ENCODE measurements at places on chromosomes 5 and 9. TPM values are rescaled to one million over a fixed set of nuclear protein-coding genes. Genes with fewer than 3 reads are reported as not detected.

The C5orf52 gene
- total RNA-seq: not detected

The MARCOL gene
- total RNA-seq: not detected

DNA sequence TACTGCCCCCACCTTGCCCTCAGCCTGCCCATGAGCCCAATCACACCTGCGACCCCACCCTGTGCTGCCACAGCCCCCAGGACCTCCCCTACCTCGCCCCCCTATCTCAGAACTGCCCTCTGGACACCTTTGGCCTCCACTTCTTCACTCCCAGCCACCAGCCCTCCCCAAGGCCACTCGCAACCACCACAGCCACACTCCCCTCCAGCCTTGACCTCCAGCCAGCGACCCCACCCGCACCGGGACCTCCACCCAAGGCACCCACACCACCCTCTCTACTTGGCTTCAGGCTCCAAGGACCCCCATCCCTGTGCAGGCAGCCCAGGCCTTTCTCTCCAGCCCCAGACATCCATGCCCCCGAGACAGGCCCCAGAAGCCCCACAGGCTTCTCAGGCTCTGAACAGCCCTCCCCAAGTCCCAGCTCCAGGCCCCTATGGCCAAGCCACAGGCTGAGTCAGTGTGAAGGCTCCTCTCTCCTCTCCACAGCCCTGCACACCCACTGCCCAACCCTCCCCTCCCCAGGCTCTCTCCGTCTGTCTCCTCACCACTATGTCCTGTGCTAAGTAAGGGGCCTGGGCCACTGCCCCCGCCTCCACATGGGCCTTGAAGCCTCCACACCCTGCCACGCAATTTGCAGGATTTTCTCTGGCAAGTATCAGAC lies 2.0 kb downstream of the AK1 start:
- no peak for DNase-seq

GRCh38 chr5:3020426-3020825 lies 268.9 kb upstream of the IRX2 start:
- DNase-seq: no peak

GRCh38 chr5:144254552-144254951 lies 83.9 kb downstream of the KCTD16 start:
- DNase-seq: no peak

GRCh38 chr5:62692946-62693713 lies 114.5 kb downstream of the LRRC70 start:
- DNase-seq: no peak

The BTNL8 gene
- total RNA-seq: not detected

- no peak for DNase-seq
These were observed 366.2 kb upstream of the PDE4D start for GRCh38 chr5:60259730-60260129.

GRCh38 chr5:38830521-38831051 lies 15.2 kb upstream of the OSMR start:
- no peak for DNase-seq

DNA sequence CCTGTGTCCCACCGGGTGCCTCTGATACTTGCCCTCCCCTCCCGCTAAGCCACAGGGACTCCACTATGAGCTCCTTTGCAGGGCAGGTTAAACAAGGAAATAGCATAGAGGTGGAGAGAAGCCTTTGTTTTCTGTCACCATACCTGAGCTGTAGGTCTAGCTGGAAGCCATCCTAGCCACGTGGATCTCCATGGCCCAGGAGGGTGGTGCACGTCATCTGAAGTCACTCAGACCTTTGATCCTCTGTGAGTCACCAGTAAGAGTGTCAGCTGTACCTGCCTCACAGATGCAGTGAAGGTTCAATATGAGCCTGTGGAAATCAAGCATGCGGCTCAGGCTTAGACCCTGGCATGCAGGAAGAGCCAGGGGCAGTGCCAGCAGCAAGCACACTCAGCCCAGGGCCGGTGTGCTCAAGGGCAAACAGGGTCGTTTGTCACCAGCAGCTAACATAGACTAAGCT lies 55.1 kb downstream of the ASS1 start:
- no peak for DNase-seq

The TUBB4B gene
- total RNA-seq: 84.4 TPM

The SAPCD2 gene
- total RNA-seq: 0.59 TPM

- DNase-seq: no peak
These were observed 2.4 kb downstream of the PDE6A start for GRCh38 chr5:149942199-149942598.

DNA sequence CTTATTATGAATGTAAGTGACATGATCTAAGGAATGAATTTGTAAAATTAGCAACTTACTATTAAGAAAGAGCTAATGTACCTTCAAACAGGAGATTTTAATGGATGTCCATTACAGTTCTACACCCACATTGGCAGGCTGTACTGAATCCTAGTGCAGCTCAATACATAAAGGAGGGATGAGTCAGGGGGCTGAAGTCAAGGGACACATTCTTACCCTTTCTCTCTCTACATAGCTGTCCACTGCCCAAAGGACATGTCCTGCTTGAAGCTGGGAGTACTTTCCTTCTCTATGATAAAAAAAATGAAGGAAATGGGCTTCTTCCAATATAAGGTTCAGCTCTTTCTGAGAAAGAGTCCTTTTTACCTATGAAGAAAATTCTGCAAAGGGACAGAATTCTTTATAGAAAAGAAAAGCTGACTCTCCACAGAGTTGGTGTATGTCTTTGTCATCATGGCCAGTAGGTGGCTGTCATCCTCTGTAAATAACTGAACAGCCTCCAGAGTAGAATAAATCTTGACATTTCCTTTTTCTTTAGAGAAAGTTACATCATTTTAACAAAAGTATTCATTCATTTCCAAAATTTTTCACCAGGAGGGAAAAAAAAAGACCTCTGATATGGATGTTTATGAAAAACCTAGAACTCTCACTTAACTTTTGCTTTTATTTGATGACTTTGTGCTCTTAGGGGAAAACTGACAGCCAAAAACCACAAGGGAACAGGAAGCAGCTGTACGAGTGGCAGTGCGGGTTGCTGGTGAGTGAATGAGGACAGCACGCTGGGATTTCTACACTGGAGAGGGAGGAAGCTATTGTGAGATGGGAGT lies 13.1 kb upstream of the IFNA14 start:
- peak; percentile 46 for DNase-seq

Data from natural killer cell (primary cell).